ENCODE measurements at places on chromosomes 12 and 14. TPM values are rescaled to one million over a fixed set of nuclear protein-coding genes. Genes with fewer than 3 reads are reported as not detected.

- DNase-seq, result no peak
Observed at GRCh38 chr14:63361790-63362189, 43.1 kb upstream of the GPHB5 start.

DNA sequence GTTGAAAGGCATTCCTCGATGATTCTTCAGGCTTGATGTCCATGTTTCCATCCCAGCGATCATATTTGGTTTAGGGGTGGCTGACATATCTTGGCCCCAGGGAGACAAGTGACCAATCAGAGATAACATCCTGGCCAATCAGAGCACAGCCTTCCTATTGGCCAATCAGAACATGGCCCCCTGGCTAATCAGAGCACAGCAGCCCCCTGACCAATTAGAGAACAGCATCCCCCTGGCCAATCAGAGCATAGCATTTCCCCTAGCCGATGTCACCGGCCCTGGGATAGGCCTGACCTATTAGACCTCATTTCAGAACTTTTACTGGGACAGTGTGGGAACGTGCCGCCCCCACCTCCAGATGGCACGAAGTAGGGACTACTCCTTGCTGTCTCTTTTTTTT is 182.2 kb downstream of the AACS start:
- no peak for DNase-seq

The RTL1 gene
- not detected for total RNA-seq

DNA sequence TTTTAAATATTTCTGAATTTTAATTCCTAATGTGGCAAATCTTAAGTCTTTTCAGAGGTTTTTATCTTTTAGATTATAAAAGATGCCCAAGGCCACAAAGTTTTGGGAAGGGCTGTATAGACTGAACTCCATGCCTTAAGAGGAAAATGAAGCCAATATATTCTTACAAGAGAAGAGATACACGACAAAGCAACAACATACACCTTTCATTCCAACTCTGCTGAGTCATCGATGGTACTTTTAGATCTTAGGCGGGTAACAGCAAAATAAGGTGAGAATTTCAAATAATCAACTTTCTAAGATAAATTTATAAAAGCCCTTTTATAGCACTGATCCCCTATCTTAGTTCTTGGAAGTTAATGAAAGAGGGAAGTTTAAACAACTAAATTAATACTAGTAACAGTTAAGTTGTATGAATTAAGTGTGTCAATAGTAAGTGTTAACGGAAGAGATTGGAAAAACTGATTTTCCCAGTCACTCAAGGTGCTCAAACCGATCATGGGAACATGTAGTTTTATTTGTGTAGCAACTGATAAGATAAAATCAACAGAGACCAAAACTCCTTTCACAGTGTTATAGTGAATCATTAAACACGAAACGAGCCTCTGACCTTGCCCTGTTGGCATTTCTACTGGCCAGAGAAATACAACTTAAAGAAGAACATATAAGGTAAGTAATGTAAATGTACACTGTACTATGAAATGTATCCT is 18.8 kb upstream of the PIK3C2G start:
- no peak for DNase-seq

GRCh38 chr14:68547305-68548193 is 245.3 kb downstream of the ZFP36L1 start:
- DNase-seq, result peak; percentile 99

DNA sequence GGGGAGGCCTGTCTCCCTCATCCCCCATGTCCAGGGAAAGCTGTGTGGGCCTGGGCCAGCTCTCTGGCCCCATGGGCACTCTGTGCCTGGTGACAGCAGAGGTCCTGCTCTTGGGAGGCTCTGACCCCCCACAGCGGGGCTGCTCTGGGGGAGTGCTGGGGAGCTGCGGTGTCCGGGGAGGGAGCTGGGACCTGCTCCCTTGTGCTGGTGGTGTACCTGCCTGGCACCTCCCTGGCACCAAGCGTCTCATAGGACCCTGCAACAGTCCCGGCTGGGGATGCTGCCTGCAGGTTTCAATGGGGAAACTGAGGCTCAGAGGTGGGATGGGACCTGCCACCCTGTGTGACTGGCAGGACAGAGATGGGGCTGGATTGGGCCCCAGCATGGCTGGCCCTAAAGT is 111.3 kb downstream of the KIF26A start:
- DNase-seq, result no peak

GRCh38 chr14:95424529-95424928 is 91.9 kb downstream of the SYNE3 start:
- DNase-seq, result no peak

DNA sequence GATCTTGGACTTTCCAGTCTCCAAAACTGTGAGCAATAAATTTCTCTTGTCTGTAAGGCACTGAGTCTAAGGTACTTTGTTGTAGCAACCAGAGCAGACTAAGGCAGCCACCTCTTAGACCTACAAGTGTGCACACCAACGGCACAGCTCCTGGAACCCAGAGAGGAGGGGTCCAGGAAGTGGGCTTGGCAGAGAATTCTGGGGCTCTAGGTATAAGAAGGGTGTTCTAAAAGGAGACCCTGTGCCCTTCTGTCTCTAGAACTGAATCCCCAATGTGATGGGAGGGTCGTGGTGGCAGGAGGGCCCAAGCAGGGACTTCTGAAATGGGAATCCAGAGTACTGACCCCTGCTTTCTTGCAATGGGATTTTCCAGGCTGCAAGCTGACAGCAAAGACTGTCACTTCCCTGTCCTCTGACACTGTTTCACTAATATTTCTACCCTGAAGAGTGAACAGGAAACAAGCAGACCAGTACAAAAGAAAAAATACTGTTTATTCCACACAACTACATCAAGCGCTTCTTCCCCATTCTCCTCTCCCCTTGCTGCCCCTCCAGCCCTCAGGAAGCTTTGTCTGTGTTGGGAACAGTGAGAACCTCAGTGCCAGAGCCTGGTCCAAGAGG is 13.6 kb upstream of the TFCP2 start:
- no peak for DNase-seq

The DEGS2 gene
- 0.17 TPM for total RNA-seq

DNA sequence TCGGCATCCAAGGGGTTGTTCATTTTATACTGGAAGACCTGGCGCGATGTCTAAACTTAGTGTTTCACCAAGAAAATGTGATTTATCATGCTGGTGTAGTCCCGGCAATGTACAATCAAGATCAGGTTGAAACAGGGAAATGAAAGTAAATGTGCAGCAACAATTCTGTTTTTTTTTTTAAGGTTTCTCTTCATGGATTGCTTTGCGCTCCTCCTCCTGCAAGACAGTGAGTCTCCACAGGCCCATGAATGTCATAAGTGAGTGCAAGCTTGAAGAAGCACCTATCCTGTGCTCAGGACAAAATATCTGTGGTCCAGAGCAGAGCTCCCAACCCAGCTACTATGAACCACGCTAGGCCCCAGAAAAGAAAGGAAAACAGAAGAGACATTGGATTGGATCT is 143.4 kb downstream of the KCNK10 start:
- DNase-seq, result no peak

DNA sequence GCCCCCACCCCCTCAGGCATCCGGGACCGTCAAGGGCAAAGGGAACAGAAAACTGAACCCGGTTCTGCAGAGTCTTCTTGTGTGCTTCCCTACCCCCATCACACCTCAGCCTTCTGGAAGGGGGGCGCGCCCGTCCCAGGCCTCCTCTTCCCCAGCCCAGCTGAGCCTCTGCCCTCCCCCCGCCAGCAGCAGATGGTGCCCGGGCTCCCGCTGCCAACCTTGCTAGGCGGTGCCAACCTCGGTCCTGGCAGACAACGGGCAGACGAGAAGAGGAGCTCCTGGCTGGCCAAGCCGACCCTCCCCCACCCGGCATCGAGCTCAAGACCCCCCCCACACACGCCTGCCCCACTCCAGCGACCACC is 8.7 kb downstream of the STAC3 start:
- no peak for DNase-seq

The GZMH gene
- not detected for total RNA-seq

DNA sequence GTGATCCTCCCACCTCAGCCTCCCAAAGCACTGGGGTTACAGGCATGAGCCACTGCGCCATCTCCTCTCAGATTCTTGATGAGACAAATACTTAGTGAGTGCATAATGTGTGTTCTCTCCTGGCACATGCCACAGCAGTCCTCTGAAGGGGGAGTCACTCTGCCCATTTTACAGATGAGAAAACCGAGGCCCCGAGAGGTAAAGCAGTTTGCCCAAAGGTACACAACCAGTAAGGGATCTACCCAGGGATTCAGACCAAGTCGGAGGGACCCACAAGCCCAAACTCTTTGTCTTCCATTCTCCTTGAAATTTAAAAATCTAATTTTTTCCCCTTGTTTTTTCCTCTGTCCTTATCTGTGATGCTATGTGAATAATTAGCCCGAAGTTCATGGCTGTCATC is 6.3 kb downstream of the PLBD2 start:
- DNase-seq, result no peak

DNA sequence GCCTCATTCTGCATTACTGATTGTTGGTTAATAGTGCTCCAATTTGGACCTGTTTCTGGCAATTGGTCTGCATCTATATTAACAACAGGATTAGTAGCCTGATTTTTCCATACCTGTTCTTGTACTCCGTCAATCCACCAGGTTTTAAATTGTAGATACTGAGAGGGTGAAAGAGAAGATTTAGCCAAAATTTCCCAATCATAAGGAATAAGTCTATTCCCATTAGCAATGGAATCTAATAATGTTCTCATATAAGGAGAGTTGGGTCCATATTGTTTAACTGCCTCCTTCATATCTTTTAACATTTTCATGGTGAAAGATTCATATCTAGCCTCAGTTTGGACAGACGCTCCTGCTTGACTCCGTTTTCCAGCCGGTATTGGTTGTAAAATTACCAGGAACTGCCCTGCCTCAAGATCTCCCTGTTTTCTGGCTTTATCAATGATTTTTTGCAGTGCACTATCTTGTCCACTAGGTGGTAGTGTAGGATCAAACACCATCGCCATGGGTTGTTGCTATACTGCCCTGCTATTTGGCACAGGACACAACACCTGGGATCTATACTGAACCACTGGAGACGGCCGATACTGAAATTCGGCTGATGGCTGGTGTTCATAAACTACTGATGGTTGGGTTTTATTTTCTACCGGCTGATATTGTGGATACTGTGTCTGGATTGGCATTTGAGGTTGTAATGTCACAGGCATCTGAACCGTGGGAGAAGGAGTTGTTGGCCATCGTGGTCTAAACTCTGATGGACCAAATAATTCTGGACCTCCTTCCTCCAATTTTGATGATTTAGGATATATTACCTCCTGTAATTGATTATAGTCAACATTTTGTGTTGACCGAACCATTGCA is 25.2 kb downstream of the DHRS4L2 start:
- DNase-seq, result peak; percentile 65

DNA sequence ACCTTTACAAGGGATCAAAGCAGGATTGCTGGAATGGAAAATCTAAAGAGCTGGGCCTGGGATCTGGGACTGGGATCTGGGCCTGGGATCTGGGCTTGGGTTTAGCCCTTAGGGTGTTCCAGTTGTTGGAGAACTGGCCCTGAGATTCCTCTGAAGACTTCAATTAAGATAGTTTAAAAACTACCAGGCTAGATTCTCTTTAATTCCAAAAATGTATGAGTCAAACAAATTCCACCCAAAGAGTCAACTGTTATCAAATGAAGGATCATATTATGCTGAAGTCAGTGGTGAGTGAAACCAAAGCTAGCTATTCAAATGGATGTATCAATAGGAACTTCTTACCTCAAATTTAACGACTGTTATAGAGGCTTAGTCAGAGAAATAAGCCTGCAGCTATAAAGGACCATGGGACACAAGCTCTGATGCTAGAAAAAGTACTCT is 40.5 kb downstream of the LIMA1 start:
- DNase-seq, result peak; percentile 58

DNA sequence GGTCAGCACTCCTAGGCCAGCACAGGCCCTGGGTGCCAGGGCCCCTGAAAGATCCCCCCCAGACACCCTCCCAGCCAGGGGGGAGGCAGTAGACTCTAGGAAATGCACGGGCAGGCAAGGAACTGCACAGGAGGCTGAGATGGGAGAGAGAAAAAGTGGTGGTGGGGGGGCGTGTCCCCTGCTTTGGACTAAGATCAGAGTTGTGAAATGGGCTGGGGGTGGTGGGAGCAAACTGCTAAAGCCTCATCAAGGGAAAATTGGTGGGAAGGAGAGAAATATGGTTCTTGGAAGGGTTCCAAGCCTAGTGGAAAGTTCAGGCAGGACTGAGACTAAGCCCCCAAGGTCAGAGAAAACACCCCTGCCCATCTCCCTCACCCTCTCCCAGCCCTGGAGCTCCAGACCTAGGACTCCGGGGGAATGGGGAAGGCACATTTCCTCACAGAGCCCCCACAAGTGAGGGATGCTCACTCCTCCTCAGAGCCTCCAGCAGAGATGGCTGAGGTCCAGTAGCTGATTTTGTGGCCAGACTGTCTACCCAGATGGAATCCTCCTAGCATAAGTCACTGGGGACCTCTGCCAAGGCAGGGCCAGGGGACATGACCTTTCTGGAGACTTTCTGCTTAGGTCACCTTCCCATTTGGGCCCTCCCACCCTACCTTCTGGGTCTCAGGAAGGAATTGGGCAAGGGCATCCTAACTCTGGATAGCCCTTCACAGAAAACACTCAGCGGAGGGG is 29.8 kb downstream of the FIGNL2 start:
- no peak for DNase-seq

The TAS2R30 gene
- total RNA-seq, result 6.7 TPM

DNA sequence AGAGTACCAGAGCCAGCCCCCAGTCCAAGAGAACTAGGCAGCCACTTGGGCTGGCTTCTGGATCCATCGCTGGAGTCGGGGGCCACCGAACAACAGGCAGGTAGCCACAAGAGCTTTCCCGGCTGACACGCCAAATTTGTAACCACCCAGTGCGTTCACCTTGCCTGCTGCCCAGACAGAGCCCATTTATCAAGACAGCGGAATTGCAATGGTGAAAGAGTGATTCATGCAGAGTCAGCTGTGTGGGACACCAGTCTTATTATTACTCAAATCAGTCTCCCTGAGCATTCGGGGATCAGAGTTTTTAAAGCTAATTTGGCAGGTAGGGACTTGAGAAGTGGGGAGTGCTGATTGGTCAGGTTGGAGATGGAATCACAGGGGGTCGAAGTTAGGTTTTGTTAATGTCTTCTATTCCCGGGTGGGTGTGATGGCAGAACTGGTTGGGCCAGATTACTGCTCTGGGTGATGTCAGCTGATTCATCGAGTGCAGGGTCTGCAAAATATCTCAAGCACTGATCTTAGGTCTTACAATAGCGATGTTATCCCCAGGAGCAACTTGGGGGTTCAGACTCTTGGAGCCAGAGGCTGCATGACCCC is 64.3 kb downstream of the PDE6H start:
- peak; percentile 58 for DNase-seq

The RFLNA gene
- total RNA-seq, result not detected

GRCh38 chr12:1806301-1807086 is 13.9 kb upstream of the LRTM2 start:
- no peak for DNase-seq

DNA sequence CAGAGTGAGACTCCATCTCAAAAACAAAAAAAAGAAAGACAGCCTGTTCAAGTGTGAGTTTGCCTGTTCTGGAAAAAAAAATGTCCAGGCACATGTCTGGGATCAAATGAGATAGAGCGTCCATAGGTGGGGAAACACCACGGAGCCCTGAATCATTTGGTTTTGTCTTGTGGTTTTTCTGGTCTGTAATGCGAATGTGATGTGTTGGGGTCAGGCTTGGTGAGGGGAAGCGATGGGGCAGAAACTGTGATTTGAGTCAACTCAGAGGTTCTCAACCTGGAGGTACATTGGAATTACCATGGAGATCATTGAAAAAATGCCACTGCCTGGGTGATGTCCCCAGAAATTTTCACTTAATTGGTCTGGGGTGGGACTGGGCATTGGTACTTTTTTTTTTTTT is 183.9 kb upstream of the PWP1 start:
- no peak for DNase-seq

GRCh38 chr14:61663312-61663979 is 31.9 kb upstream of the HIF1A start:
- no peak for DNase-seq

The KRT72 gene
- total RNA-seq, result not detected
